ENCODE measurements at places on chromosomes 12 and 14. TPM values are rescaled to one million over a fixed set of nuclear protein-coding genes. Genes with fewer than 3 reads are reported as not detected.

The POU6F1 gene
- total RNA-seq = 8.1 TPM

The TMTC1 gene
- total RNA-seq = 14.1 TPM

DNA sequence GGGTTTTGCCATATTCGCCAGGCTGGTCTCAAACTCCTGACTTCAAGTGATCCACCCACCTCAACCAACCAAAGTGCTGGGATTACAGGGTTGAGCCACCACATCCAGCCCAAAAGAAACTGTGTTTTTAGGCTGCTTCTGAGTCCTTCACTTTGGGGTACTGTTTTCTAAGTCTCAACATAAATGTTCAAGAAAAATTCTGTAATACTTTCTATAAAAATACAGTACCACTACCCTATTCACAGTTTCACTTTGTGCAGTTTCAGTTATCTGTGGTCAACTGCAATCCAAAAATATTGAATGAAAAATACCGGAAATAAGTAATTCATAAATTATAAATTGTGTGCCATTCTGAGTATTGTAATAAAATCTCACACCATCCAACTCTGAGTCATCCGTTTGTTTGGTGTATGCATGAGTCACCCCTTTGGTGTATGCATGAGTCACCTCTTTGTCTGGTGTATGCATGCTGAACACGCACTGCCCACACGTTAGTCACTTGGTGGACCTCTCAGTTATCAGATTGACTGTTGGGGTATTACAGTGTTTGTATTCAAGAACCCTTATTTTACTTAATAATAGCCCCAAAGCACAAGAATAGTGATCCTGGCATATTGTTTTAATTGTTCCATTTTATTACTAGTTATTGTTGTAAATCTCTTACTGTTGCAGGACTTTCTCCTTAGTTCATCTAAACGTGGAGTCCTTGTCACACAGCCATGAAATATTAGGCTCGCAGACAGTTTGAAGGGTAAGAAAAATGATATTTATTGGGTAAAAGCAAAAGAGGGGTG is 190.2 kb downstream of the FSCB start:
- no peak for DNase-seq

DNA sequence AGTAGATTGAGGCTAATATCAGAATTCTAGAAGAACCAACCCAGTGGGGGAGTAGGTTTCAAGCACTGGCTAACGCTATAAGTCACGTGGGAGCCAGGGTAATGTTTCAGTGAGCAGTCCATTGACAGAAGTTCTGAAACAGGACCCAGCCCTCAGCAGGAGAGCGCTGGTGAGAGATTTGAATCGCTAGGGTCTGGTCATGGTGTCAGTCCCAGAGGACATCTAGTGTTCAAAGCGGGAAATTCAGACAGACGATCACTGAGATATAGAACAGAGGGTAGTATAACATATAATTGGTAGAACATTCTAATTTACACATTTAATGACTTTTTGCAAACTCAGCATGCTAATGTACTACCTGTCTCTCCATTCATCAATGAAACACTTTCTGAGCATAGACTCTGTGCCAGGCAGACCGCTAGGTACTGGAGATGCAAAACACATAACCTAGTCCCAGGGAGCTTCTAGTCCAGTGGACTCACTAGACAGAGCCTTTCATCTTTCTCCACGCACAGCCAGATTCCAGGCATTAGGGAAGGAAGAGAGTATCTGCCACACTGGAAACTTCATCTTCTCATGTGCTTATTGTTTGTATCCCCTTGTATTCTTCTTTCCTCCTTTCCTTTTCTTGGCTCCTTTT is 35.4 kb upstream of the RNASE3 start:
- DNase-seq = peak; percentile 45

DNA sequence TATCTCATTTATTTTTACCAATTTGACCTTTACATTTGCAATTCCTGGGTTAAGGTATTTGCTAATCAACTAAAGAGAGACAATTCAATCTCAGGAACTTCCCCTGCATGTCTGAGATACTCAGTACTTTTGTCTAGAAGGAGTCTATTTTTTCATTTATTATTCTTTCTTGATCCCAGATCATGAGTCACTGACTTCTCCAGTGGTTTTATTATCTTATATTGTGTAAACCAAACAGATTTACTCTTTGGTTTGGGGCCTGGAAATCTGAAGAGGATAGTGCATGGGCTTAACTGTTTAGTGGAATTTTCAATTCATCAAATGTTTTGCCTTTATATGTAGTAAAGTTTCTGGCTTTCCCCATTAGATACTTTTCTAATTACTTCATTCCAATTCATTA is 185.4 kb downstream of the ALG10B start:
- no peak for DNase-seq

- DNase-seq = no peak
Observed at GRCh38 chr12:85920324-85920947, 46.3 kb downstream of the NTS start.

DNA sequence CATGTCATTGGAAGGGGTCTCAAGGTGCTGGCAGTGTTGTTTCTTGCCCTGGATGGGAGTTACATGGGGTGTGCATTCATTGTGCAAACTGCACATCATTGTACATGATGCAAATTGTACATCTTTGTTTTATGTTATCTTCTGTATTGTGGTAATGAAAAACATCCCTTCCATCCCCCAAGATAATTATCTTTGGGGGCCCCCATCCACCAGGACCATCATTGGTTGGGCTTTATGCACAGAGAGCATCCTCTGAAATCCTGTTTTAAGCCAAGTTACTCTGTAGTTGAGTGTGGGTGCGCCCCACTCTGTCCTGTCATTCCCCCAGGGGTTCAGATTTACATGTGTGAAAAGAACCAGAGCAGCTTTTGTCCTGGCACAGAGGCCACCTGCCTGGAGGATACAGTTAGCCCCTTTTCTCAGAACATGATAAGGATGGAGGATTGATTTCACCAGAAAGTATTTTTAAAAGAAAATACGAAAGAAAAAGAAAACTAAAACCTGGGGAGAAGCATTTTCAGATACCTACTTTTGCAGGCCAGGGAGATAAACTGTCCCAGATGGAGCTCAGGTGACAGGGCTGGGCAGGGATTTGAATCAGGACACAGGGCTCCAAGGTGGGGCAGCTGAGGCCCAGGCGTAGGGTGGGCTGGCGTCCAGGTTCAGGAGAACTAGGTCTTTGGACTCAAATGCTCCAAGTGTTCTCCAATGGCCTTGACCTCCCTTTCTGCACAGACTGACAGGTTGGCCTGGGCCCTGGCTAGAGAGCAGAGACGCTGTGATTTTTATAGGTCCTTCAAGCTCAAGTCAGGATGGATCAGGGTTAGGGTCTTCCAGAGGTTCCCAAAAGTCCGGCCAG is 17.2 kb downstream of the WSCD2 start:
- DNase-seq = no peak

- no peak for DNase-seq
Observed at GRCh38 chr14:72883109-72883508, 10.8 kb downstream of the DPF3 start.

DNA sequence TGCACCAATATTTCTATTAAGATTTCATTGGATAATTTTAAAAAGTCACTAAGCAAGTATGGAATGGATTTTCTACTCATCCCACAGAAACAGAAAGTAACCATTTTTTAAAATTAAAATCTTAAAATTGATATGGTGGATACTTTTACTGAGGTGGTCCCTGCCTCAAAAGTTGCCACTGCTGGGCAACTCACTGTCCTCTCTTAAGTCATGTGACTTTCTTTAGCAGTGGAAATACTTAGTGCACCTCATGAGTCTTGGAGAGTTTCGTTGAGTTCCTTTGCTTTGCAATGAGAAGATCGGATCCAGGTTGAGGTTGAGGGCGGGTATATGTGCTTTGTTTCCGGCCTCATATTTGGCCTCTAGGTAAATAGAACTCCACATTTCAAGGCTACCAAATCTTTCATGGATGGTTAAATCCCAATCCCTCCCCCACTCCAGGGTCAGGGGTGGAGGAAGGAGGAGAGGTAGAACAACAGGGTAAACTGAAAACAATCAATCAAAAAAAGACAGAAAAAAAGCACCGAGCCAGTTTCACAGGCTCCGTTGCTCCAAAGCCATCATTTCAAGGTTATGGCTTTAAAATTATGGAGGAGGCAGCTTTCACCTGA is 39.5 kb upstream of the DUSP6 start:
- no peak for DNase-seq

GRCh38 chr14:73762375-73762822 is 48.2 kb upstream of the PNMA1 start:
- DNase-seq = no peak

- no peak for DNase-seq
Observed at GRCh38 chr14:54639611-54640010, 72.7 kb downstream of the SAMD4A start.

DNA sequence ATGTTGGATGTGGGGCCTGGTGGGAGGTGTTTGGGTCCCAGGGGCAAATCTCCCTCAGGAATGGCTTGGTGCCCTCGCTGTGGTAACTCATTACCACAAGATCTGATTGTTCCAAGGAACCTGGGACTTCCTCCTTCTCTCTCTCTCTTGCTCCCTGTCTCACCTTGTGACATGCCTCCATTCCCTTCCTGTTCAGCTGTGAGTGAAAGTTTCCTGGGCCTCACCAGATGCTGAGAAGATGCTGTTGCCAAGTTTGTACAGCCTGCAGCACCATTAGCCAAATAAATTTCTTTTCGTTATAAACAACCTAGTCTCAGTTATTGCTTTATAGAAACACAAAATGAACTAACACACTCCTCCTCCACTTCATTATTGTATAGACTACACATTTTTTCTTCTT is 759.8 kb upstream of the MDGA2 start:
- DNase-seq = no peak

- no peak for DNase-seq
Observed at GRCh38 chr12:49340971-49341776, 4.2 kb upstream of the C1QL4 start.

DNA sequence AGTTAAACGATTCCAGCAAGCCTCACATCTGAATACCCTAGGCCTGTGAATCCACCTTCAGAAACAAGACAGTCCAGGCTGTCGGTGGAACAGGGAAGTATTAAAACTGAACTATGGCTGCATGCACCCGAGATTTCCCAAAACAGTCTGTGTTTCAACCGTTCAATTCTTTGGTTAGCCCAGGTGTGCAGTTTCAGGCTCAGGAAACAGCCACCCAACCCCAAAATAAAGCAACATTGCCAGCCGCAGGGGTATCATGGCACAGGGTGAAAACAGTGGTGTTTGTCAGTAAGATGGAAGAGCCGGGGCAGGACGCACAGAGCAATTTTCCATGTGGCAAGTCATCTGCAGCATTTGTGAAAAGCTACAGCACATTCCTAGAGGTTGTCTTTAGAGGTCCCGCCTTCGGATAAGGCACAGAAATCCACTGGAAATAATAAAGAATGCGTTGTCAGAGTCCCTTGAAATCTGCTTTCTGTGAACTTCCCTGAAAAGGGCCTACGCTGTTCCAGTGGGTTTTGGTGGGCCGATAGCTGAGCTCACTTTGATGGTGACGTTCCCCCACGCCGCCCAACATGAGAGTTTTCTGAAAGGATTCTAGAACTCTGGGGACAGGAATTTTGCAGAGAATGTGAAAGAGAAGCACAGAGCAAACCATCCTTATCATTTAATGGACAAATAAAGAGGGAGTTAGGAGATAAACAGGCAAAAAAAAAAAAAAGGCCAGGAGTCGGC is 84.9 kb downstream of the BCL11B start:
- no peak for DNase-seq

DNA sequence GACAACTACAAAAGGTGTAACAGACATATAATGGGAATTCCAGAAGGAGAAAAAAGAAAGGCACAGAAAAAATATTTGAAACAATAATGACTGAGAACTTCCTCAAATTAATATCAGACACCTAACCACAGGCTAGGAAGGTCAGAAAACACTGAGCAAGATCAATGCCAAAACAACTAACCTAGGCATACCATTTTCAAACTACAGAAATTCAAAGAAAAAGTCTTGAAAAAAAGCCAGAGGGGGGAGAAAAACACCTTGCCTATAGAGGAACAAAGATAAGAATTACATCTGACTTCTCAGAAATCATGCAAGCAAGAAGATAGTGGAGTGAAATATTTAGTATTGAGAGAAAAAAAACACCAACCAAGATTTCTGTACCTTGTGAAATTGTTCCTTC is 77.8 kb downstream of the RIN3 start:
- no peak for DNase-seq

DNA sequence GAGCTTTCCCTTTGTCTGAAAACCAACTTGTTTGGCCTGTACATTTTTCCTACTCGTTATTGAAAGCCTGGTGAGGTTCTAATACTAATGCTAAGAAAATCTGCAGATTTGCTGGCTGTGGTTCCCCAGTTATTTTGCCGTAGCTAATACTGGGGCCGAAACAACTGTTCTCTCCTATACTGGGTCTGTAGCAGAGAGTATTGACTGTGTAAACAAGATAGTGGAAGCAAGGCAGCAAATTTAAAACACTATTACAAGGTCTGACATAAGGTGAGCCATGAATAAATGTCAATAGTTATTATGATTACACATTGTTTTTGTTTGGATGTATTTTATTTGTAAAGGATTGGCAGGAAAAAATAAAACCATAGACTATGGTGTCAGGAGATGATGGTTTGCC is 1244.0 kb downstream of the AACS start:
- DNase-seq = no peak

DNA sequence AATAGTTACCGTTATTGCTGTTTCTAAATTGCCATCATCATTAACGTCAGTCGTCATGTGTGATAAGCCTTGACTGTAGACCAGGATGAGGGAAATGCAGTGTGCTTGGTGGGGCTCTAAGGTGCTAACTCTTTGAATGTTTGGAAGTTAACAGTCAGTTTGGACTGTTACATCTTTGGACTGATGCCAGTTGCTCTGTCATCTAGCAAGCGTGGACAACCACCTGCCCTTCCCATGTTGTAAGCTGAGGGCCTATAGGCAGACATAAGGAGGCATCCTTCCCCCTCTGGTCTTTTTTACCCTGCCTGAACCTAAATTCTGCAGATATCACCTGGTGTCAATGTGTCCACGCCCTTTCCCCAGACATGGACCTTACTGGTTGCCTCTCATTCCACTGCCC is 94.4 kb downstream of the PPP2R5C start:
- no peak for DNase-seq

DNA sequence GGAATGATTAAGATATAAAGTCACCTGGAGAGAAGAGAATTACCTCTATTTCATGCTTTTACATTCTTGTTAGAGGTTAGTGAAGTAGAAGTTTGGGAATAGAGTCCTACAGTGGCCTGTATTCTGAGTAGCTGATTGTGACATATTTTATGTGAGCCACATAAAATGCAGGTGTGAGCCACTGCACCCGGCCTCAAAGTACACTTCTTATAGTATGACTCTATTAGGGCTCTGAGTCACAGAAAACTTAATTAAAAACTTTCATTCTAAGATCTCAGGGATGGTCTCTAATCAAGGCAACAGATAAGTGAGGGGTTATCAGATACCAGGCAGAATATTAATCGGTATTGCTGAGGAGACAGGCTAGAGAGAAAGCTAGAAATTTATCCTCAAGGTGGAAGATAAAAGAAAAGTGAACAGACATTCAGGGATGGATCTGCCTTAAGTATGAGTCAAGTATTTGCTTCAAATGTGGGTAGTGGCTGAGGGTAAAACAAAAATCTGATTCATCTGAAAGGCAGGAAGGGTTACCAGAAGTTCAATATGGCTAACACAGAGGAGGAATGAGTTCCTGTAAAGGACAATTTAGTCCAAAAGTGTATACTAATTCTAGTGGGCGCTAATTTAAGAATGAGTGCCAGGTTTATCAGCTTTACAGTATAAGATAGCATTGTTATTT is 5.5 kb upstream of the G2E3 start:
- no peak for DNase-seq
